AG04450 (cell line): ENCODE measurements at places on chromosomes 5 and 9.

DNA sequence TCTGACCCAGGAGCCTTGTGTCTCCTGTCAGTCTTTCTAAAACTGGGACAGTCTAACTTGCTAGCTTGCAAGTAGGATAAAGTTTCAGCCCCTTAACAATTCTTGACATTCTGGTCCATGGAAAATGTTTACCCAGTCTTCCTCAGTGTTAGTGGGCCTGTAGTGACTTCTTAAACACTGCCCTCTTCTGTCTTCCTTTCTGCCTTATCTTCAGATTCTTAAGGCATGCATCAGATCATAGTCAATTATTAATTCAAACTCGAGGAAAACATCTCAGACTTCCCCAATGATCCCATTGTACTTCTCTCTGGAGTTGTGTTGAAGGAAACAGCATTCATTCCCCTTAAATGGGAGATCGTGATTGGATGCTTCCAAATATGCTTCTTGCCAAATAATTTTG, 1199.8 kb downstream of the DTWD2 start:
- no peak for DNase-seq

DNA sequence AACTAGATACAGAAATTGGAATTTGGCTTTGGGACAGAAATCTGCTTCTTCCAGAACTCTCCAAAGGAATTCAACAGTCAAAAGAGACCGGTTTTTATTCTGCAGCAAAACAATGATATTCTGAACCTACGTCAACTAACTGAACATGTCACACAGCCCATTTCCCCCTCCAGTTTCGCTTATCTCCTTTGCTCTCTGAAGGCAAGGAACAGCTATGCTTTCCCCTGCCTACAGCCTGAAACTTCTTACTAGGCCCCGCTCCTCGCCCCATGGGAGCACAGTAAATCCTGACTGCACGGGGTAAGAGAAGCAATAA, 488 bp downstream of the SKIC3 start:
- no peak for DNase-seq

DNA sequence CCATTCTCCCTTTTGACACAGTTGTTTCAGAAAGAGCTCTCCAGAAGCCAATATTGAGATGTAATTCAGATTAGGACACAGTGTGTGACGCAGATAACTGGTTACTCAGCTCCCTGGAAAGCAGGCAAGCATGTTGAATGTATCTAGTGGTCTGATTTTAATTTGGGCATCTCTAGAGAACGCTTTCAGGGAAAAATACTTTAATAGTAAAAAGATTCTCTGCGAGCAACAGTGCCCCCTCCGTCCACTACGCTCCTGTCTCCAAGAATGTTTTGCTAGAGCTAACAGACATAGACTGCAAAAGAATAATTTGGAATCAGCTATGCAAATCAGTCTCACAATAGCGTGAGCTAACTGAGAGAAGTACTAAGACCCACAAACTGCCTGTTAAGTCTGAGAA, 23.3 kb downstream of the CFAP90 start:
- DNase-seq = no peak

GRCh38 chr9:128552744-128553440, 505 bp downstream of the SPTAN1 start:
- DNase-seq = no peak

GRCh38 chr9:72384710-72385485, 19.9 kb upstream of the ZFAND5 start:
- no peak for DNase-seq

GRCh38 chr9:79477955-79478771, 93.6 kb upstream of the TLE4 start:
- no peak for DNase-seq

- no peak for DNase-seq
Measured at GRCh38 chr5:138488481-138488945, 23.2 kb downstream of the EGR1 start.

DNA sequence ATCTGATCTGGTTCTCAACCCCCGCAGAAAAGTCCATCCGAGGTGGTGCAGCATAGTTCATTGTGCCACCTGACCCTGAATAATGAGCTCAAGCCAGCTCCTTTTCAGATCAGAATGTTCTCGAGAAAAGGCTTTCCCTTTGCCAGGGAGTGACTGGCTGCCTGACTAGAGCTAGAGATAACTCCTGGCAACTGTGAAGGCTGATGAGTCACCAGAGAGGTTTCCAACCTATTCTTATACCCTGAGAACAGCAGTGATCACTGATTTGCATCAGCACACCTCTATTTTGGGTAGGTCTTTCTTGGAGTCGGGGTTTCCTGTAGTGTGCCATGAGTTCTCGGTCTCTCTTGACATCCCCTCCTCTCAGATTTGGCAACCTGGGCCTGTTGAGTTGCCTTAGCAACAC, 127.9 kb downstream of the PIK3R1 start:
- DNase-seq = peak; percentile 30

GRCh38 chr5:147796556-147797308, 14.2 kb upstream of the JAKMIP2 start:
- no peak for DNase-seq

- no peak for DNase-seq
Measured at GRCh38 chr9:129175515-129175824, 2.6 kb downstream of the IER5L start.

DNA sequence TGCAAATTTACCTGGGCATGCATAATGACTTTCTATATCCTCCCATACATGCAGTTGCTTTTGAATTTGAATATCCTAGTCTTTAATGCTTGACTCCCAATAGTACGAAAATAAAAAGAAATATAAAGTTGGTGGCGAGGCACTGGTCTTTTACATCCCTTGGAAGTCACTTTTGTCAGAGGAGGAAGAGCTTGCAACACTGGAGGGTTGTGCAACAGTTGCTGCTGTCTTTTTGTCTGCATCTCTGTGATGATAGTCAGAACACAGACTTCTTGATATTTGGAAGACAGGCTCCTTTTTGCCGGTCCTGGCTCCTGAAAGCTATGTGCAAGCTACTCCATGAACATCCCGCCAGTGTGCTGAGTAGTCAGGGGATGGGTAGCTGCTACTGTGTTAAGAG, 16.8 kb upstream of the SGCD start:
- no peak for DNase-seq

DNA sequence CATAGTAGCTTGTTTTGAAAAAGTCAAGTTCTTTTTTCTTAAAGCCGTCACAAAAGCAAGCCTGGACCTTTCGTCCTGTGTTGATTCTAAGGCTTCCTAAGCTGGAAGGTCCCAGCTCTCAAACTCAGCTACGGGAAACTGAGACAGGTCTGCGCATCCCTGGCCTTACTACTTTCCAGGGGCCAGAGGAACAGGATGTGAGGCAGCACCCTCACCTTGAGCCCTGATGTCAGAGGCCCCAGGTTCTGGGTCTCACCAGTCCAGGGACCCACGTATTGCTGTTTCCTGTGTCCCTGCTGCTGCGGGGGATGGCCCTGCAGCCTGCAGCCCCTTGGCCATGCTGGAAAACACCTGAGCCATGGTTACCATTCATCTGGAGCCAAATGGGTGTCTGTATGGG, 123.9 kb downstream of the COL23A1 start:
- no peak for DNase-seq
